Foreskin keratinocyte (primary cell): ENCODE measurements at places on chromosomes 7 and 10. TPM values are rescaled to one million over a fixed set of nuclear protein-coding genes. Genes with fewer than 3 reads are reported as not detected.
A peak's percentile ranks its signal among the peaks of the same experiment; 100 is the strongest.

GRCh38 chr7:116478834-116479233, 20.7 kb upstream of the CAV2 start:
- DNase-seq: no peak

The C7orf57 gene
- 0.28 and 0.44 TPM in 2 replicates for total RNA-seq

- no peak for DNase-seq
Observed at GRCh38 chr10:43042503-43043341, 34.1 kb upstream of the RET start.

- no peak for DNase-seq
Observed at GRCh38 chr10:91460681-91461080, 50.5 kb downstream of the HECTD2 start.

- DNase-seq: no peak
Observed at GRCh38 chr10:97936126-97936525, 86.5 kb downstream of the GOLGA7B start.

- no peak for DNase-seq
Observed at GRCh38 chr7:134062460-134062859, 64.7 kb upstream of the LRGUK start.

GRCh38 chr7:90896458-90896857, 300.3 kb downstream of the CDK14 start:
- DNase-seq: no peak

DNA sequence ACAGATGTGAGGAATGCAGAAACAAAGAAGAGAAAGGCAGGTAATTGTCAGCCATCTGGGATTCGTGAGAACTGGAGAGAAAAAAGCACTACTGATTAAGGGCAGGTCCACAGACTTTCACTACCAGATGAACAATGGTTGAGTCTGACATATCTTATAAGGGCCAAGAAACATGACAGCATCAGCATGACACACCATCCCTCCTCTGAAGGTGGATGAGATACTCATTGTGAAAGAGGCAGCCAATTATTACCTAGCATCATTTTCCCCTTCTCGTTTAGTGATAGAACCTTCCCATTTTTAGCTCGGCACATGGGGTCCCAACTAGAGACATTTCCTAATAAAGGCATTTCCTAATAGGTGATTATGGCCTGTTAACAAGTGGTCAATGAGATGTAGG, 19.2 kb upstream of the MET start:
- peak; percentile 91 for DNase-seq

GRCh38 chr7:82375713-82376112, 67.9 kb downstream of the CACNA2D1 start:
- DNase-seq: no peak

- DNase-seq: no peak
Observed at GRCh38 chr7:80044796-80045195, 89.8 kb upstream of the GNAI1 start.

GRCh38 chr10:1673568-1674345, 63.6 kb downstream of the ADARB2 start:
- no peak for DNase-seq

DNA sequence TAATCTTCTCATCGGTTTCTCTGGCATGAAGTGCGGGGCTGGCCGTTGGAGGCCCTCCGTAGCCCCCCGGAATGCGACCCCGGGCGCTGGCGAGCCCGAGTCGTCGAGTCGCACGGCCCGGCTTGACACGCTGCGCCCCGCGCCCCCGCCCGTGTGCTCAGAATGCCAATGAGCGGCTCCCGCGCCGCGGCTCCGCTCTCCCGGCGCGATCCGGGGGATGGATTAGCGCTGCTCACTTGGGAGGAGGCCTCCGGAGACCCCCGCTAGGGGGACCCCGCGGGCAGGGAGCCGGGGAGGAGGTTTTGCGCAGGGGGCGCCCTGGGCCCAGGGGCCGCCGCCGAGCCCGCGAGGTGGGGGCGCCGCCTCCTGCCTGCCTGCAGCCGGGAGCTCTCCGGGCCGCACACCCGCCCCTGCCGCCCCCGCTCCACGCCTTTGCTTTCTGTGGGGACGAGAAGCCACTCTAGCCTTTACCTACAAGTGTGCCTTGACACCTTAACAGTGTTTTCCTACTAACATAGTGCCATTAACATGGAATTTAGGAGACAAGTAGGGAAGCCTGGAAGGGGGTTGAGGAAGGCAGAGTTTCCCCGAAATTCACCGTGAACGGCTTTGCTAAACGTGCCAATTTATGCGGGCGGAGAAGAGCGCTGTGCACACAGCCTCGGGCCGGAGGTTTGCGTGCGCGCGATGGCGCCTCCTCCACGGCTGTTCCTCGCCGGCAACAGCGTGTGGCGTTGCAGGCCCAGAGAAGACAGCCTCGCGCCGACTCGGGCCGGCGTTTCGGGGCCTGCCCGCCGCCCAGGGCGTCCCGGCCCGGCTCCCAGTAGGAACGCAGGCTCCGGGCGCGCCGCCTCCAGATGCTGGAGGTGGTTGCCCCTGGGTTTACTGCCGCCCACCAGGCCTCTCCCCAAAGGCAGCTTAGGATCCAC, 7.1 kb downstream of the SHH start:
- peak; percentile 54 for DNase-seq

DNA sequence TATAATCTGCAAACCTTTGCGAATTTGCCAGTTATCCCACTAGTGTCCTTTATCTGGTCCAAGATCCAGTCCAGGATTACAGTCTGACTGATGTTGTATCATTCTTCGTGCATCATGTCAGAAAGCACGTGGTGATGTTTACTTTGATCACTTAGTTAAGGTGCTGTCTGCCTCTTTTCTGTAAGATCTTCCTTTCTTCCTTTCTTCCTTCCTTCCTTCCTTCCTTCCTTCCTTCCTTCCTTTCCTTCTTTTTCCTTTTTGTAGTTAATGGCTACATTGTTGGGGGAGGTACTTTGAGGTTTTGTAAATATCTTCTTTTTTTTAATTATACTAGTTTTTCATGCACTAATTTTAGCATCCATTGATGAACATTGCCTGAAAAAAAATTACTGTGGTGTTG, 80.3 kb downstream of the LCOR start:
- DNase-seq: no peak

The NODAL gene
- 0.14 TPM in 2 replicates for total RNA-seq

DNA sequence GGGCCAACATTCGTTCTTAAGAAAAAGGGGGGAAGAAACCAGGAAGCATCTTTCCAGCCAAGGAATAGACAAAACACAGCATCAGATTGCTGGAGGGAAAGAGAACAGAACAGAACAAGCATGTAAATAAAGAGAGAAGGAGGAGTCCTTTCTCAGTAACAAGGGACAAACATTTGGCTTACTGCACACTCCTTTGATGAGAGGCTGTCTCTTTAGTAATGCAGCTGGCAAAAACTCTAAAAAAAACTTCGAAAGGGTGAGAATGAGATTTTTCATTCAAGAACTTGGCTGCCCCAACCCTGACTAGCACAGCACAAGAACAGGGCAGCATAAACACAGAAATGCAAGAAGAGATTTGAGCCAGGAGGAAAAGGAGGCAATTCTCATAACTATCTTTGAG, 38.9 kb upstream of the IL6 start:
- no peak for DNase-seq

The SPDYE11 gene
- total RNA-seq: not detected in 2 replicates

DNA sequence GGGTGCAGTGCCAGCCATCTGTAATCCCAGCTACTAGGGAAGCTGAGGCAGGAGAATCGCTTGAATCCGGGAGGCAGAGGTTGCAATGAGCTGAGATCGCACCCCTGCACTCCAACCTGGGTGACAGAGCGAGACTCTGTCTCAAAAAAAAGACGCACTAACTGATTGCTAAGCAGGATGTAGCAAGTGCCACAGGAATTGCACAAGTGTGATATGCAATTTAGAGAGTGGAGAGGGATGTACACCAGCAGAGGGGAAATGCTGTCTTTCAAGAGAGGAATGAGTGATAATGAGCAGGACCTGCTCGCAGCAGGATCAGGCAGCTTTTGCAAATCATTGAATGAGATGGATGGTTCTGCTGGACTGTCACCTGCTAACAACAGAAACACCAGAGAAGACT, 13.3 kb upstream of the SLC16A12 start:
- no peak for DNase-seq
